Stimulated activated CD4-positive, alpha-beta T cell treated with anti-CD3 and anti-CD28 coated beads, Interleukin-1b, Interleukin-23, amount 100 ng/mL, for 4 hours (primary cell): ENCODE measurements at places on chromosomes 13 and 19.

GRCh38 chr13:30339738-30340330, 32.5 kb upstream of the KATNAL1 start:
- no peak for DNase-seq

GRCh38 chr19:55494172-55494761, 6.0 kb downstream of the SSC5D start:
- no peak for DNase-seq

- no peak for DNase-seq
Observed at GRCh38 chr13:77177646-77178045, 149.2 kb downstream of the MYCBP2 start.

GRCh38 chr13:49933511-49933910, 2.6 kb downstream of the SPRYD7 start:
- no peak for DNase-seq

DNA sequence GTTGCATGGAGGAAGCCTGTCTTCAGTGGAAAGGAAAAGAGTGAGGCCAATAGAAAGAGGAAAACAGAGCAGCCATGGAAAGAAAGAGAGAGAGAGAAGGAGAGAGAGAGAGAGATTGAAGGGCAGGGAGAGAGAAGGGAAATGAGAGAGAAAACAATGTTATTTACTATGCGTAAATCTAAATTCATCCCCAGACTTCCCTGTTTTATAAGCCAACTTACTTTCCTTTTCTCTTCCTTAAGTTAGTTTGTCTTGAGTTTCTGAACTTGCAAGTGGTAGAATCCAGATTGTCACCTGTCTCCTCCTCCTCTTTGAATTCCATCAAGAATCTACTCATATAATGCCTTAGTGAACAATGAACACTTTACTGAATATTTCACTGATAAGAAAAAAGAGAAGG, 16.8 kb upstream of the RCBTB2 start:
- no peak for DNase-seq

DNA sequence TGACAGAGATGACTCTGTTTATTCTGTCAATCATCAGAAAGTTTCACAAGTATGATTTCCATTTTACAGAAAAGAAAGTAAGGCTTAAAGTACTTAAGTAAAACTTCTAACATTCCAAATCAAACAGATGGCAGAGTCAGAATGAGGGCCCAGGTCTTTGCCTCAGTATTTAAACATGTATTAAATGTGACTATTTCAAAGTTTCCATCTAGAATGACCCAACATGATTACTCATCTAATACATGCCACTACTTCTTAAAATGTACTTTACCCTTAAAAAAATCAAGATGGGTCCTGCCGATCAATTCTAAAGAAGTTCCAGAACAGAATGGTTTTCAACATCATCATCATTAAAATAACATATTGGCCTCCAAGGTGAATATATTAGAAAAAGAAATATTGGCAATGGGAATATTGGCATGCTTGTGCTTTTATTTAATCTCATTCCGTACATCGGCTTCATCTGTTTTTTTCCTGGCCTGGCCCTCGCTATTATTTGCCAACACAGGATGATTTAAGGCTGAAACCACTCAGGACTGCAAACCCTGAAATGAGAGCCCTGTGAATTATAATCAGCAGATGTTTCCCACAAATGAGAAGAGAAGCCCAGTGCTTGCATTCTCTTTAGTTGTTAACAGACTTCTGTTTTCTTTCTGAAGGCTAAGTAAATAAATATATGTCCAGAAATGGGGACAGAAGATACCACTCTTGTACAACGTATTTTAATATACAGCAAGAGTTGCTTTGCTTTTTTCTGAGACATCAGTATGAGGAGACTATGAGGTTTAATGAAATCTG, 340.0 kb downstream of the DNAJC15 start:
- DNase-seq: no peak

DNA sequence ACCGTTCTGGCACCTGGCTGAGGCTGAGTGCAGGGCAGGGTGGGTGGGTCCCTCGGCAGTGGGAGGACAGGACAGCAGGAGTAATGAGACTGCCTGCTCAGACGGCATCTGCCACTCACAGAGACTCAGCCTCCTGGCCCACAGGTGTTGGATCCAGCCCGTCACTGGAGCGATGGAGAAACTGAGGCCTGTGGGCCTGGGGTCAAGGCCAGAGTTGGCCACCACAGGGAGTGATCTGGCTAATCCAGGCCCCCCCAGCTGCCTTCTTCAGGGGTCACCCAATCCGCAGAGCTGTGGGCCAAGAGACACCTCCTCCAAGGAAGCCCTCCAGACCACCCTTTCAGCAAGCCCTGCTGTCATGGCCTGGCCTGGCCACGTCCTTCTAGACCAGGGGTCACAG, 103.7 kb upstream of the VSTM2B start:
- no peak for DNase-seq

DNA sequence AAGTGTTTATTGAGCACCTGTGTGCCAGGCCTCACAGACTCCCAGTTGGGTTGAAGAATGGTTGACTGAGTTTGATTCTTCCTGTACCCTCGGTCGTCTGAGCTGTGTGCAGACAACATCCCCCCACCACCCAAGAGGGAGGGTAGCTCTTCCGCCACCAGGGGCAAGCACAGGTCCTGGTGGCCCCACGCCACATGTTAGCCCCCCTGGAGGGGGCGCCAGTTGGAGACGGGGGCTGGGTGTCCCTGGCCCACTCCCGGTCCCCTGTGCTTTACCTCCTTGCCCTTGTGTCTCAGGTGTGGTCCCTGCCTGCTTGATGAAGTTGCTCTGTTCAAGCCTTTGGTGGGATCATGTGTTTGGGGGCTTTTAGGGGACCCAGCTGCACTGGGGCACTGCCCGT, 27.2 kb downstream of the COLGALT1 start:
- DNase-seq: no peak

- DNase-seq: no peak
Observed at GRCh38 chr19:33290956-33291622, 11.2 kb downstream of the CEBPA start.

DNA sequence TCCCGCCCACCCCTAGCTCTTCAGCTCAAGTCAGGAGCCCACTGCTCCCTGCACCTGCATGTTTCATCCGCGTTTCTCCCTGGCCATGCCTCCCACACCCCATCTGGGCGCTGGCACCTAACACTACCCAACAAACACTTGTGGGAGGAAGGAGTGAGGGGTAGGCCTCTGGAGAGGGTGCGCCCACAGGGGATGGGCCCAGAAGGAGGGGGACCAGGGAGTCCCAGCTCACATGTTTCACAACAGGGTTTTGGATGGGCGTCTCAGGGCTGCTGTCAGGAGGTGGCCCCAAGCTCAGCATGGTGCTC, 12.1 kb upstream of the TMEM86B start:
- no peak for DNase-seq

DNA sequence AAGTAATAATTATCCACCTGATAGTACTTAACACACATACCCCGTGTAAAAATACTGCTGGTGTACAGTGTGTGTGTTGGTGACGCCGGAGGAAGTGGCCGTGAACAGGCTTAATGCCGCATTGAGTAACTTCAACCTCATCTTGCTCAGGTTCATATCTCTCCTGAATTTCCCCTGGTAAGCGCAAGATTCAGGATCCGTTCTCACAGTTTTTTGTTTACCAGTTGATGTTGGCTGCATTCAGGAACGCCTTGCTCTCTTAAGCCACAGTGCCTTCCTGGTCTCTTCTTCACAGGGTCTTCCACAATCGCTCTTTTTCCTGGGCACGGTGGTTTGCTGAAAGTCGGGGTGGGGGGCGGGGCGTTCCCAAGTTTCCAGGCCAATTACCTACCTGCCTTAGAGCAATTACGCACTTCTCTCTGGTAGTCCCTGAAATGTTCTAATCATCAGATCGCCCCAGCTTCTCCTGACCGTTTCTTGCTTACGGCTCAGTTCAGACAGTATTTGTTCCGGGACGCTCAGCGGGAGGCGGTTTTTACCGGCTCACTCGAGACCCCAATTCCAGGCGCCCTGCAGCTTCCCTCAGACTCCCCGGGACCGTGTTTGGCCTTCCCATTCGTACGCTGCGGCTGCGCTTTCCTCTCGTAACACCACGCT, 706 bp upstream of the DNAJC3 start:
- peak; percentile 0 for DNase-seq

DNA sequence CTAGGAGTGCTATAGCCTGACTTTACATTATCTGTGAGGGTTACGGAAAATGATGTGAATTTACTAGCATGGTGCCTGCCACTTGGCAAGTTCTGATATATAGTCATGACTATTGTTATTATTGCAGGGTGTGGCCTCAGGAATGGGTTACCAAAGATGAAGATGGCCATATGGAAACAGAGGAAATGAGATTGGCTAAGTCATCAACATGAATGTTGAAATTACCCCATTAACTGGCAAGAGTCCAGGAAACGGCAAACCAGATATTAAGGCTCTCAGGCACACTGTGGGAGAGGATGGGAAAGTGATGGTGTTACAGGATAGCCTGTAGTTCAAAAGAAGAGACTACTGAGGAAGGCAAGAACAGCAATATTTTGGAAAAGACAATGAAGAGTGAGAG, 183.3 kb downstream of the KCNRG start:
- no peak for DNase-seq

- DNase-seq: no peak
Observed at GRCh38 chr13:36310417-36311108, 12.9 kb upstream of the CCDC169 start.

- no peak for DNase-seq
Observed at GRCh38 chr19:7454998-7455397, 33.8 kb downstream of the PEX11G start.
